ENCODE measurements at places on chromosomes 7 and 10.

DNA sequence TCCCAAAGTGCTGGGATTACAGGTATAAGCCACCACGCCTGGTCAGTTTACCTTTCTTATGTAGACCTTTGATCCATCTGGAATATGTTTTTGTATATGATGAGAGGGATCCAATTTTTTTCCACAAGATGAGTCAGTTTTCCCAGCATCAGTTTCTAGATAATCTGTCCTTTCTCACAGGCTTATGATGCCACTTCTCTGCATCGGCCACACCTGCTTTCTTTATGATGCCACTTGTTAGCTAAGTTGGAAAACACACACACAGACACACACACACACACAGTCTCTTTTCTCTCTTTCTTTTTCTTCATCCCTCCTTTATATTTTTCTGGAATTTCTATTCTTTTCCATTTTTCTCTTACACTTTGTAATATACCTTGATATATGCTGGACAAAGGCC lies 240.8 kb downstream of the BICC1 start:
- no peak for DNase-seq

DNA sequence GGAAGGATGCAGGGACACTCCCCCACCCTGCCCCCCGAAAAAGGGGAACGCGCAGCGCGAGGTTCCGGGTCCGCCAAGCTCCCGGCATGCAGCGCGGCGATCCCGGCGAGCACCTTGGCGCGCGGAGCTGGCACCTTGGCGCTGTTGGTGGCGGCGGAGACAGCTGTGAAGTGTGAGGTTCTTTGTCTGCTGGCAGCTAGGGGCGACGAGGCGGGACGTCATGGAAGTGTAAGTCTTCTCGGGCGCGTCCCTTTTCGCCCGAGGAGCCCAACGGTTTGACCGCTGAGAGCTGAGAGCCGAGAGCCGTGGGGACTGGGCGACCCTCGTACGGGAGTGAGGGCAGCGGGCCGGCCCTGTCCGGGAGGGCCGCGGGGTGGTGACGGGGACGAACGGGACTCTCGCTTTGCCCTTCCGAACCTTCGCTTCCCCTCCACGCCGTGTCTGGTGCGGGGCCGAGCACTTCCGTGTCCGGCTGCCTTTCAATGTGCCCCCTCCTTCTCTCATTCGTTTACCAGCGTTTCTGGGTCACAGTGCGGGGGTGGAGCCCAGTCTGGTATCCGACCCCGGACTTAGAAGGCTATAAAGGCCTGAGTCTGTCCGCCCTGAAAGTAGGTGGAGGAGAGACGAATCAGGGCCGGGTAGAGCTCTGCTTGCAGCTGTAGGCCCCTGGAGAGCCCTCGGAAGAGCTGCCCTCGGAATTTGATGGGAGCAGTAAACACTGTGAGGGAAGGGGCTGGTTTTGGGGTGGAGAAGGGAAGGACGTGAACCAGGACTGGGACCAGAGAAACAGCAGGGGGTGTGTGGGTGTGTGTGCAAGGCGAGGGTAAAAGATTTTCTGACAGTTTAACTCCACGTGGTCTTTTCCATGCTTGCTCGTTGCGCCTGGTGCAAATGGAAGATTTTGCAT lies at the start of gene CRCP:
TSS of gene CRCP (plus strand) at position 105 of the 907 bp plus-strand sequence. CDS start at position 221, 116 bp downstream.
- peak; percentile 66 for DNase-seq

DNA sequence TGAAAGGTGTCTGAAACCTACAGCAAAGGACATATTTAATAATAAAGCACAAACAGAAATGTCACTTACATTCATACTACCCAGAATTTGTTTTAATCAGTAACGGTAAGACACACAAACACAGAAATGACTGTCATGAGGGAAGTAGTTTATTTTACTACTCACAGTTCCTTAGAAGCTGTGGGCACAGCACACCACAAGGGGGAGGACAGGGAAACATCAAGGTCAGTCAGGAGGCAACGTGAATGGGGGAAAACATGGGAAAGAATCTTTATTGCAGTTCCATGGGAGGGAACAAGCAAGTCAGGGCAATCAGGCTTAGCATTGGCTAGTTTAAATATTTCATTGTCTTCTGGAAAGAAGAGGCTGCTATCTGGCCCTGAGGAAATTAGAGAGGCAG lies 123.8 kb upstream of the PDSS1 start:
- DNase-seq: no peak

DNA sequence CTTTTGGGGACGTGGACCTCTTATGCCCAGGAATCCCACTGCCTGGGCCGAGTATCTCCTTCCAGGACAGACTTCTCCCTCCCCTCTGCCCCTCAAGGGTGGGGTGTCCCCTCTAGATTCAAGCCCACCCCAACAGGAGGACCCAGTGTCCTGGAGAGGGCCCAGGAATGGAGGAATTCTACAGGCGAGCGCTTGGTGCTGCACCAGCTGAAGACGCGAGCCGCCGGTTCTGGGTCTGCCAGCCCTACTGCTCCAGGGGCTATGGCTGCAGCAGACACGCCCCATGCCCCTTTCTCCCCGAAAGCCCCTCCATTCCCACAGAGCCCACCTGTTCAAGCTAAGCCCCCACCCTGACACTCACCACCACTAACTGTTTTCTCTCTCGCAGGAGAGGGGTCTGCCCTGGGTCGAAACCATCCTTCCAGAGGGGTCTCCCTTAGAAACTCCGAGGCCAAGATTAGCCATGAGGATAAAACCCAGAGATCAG lies 8.6 kb downstream of the CRYGN start:
- DNase-seq: no peak

- no peak for DNase-seq
Measured at GRCh38 chr7:140260352-140261104, 83.7 kb upstream of the KDM7A start.

- no peak for DNase-seq
Measured at GRCh38 chr10:23342213-23342884, 2.2 kb downstream of the C10orf67 start.

DNA sequence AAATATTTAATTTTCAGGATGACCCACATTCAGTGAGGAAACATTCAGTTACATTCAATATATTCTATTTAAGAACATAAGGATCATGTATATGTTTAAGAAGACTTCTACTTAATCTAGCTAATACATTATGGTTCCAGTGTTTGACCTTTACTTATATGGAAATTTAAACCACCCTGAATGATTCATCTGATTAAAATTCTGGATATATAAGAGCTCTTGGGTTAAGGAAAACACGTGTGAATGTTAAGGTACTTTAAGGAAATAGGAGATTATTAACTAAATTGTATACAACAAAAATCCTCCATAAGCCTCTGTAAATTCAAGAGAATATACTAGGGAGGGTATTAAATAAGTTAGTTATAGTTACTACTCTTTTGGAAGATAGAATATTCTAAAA lies 40.9 kb downstream of the HDAC9 start:
- no peak for DNase-seq

GRCh38 chr10:24238519-24239247 lies 29.7 kb downstream of the KIAA1217 start:
- DNase-seq: no peak

GRCh38 chr7:45700556-45700955 lies 126.4 kb downstream of the ADCY1 start:
- no peak for DNase-seq

GRCh38 chr10:9719246-9719645 lies 1298.4 kb upstream of the CELF2 start:
- DNase-seq: no peak

GRCh38 chr10:94223702-94224370 lies 138.9 kb downstream of the NOC3L start:
- no peak for DNase-seq

DNA sequence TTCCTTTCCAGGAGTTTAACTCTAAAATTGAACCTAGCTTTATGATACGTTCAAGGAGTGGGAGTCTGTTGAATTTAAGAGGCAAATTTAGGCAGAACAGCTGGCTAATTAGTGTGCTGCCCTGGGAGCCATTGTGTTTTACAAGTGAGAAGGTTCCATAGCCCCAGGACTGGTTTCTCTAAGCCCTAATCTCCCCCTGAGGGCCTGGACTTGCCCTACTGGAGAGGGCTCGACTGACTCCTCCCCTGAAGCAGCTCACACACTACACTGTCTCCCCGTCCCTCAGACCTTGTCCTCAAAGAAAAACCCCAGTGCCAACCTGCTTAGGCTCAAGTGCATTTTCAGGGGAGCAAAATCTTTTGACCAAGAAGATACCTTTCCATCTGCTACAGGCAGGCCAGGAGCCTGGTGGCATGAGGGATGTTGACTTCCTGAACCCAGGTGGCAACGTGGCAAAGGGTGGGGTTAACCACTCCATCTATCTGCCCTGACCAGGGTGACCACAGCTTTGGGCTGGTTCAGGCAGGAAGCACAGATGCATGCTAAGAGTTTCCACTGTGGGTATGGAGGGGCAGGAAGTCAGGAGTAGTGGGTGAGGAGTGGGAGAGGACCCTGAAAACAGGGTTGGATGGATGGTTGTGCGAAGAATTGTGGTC lies 68.9 kb upstream of the CARD11 start:
- DNase-seq: no peak

DNA sequence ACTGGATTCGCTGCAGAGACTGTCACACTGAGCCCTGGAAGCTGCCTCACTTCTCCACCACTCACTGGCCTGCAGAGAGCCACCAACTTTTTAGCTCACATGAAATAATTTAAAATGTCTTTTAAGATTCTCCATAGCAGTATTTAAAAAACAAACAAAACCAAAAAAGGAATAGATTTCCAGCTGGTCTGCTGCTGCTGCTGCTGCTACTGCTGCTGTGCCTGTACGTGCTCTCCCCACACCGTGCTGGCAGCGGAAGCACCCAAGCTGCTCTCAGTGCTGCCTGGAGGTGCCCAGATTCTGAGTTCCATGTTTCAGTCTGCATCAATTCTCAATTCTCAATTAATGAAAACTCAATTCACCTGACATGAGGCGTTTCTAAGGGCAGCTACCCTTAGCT lies 146.0 kb downstream of the USP6NL start:
- no peak for DNase-seq

GRCh38 chr7:70314221-70314620 lies 715.9 kb downstream of the AUTS2 start:
- no peak for DNase-seq

GRCh38 chr10:132027423-132027983 lies 38.2 kb upstream of the JAKMIP3 start:
- no peak for DNase-seq

All from endothelial cell (in vitro differentiated cells).